ENCODE measurements at places on chromosomes 5 and 9.

- DNase-seq: no peak
Measured at GRCh38 chr5:159186319-159186718, 23.0 kb downstream of the RNF145 start.

DNA sequence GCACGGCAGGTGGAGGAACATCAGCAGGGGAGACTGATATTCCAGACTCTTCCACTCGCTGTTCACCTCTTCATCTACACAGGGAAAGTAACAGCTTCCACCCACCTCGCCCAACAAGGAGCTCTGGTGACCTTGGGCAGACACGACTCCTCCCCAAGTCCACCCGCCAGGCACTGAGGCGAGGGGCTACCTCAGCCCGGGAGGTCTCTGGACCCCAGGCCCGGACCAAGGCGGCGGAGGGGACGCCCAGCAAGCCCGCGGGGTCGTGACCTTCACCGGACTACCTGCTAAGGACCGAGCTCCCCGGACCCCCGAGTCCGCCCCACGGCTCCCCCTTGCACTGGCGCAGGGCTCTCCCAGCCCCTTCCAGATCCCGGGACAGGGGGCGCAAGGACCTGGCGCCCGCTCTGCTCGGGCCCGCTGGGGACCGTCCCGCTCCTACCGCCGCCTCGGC lies 70.2 kb upstream of the LPCAT1 start:
- DNase-seq: no peak

GRCh38 chr5:55973296-55973695 lies 21.5 kb downstream of the IL6ST start:
- DNase-seq: no peak

- DNase-seq: peak; percentile 92
Measured at GRCh38 chr5:138035605-138036537, 3.0 kb upstream of the FAM13B start.

- no peak for DNase-seq
Measured at GRCh38 chr5:124704594-124705284, 41.7 kb downstream of the ZNF608 start.

DNA sequence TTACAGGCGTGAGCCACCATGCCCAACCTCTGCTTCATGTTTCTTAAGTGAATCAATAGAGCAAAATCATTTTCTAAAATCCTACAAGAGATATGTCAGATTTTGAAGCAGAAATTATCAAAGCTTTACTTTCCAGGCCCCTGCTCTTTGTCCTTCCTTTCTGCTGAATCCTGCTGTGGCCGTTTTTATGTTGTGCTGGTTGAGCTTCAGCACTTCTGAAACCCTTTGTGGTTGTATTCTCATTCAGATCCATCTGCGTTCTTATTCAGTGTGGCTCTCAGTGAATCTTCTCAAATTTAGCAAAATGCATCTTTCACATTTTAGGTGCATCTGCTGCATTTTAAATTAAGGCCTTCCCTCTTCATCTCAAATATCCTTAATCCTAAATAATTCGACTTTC lies 26.0 kb downstream of the JMY start:
- DNase-seq: no peak

- DNase-seq: no peak
Measured at GRCh38 chr9:119412399-119412798, 43.2 kb upstream of the BRINP1 start.
